ENCODE measurements at places on chromosomes 1 and 21.

DNA sequence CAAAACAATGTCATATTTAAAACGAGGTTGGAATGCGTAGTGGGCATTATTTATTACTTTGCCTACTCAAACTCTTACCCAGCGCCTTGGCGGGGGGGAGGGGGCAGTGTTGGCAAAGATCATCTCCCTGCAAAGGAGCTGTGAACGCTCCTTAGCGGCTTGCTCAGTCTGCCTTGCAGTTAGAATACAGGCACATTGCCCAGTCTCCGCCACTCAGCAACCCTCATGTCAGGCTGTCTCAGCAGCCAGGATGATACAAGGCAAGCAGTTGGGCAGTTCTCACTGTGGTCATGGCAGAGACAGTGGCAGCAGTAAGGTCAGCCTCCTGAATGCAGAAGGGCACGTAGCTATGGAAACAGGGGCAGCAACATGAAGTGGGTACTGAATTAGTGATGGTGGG lies 170.4 kb upstream of the KCNK2 start:
- DNase-seq: no peak

DNA sequence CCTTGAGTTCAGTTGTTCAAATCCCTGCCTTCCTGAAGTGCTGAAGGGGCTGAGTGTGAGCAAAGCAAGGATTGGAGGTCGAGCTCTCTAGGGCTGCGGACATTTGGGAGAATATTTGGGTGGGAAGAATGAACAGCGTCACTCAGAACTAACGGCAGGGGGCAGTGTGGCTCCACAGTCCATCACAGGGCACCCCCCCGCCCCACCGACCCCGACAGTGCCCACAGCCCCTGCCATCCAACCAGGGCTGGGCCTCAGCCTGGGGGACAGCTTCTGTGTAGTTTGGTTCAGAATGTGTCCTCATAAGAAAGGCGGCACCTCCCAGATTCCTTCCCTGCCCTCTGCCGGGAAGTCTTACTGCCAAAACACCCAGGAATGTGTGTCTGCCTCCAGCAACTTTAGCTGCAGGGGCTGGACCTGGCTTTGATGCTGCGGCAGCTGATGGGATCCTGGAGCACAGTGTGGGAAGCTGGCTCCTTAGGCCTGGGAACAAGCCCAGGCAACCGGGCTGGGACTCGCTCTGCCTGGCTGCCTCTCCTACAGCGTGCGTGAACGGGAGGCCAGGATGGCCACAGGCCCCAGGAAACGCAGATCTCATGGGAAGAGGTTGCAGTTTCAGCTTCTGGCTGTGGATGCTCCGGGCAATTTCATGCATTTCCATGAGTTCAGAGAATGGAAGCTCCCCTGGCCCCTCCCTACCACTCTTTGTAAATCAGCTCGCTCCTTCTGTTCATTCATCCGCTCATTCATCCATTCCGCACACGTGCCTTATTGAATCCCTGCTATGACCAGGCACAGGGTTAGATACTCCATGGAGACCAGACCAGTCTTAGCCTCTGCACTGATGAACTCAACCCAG lies 104.9 kb upstream of the TMPRSS2 start:
- DNase-seq: peak; percentile 98

DNA sequence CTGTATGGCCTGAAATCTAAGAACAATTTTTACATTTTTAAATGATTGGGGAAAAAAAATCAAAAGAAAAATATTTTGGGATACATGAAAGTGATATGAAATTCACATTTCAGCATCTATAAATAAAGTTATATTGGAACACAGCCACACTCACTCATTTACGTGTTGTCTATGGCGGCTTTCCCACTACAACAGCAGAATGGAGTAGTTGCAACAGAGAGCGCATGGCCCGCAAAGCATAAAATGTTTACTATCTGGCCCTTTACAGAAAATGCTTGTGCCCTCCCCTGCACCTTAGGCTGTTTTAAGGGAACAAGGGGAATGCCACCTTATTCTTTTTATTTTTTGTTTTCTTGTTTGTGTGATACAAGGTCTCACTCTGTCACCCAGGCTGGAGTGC lies 3.5 kb downstream of the KLHDC8A start:
- DNase-seq: no peak

DNA sequence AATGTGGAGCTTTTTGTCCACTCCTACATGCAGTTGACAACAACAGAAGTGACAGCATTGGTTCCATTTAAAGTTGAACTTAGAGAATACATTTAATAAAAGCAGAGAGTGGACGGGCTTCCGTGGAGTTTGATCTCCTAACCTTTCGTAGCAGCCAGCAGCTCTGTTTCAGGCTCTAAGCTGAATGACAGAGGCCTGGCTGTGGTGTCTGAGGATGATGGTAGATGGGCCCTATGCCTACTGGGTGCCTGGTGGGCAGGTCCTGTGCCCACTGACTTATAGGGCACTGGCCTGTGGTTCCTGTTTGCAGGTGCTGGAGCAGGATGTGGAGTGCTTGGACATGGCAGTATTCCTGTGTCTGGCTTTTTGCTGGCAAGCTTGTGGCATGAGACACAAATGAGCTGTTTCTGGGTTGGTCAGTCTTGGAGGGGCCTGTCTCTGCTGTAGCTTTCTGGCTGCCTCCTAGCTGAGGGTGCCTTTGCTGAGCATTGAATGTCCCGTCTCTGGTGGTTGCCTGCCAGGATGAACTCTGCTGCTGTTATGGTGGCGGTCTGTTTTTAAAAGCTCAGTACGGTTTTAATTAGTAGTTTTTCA lies 54.6 kb downstream of the PRDM2 start:
- DNase-seq: no peak

- no peak for DNase-seq
These were observed 171.2 kb upstream of the PTGFR start for GRCh38 chr1:78319603-78320002.

DNA sequence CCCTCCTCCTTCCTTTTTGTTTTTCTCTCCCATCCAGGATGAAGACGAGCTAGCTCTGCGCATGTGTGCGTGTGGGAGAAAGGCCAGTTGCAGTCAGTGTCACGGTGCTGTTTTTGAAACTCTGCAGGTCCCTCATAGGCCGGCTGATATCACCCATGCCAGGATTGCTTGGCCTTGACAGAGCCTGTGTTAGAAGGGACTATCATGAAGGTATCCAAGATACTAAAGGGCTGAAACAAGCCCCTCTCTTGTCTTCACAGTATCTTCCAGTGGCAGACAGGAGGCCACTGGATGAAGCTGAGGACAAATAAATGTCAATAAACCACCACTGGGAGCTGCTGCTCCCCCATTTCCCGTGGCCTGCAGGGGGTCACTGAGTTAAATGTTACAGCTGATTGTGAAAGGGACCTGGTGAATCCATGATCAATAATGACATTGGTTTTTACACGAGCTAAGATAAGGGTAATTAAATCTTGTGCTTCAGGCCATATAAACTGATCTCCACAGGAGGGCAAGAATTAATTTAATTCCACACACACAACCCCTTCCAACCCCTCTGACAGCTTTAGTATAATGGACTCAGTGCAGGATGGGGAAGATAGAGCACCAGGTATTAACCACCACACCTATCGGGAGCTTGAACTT lies 64.6 kb upstream of the TARBP1 start:
- no peak for DNase-seq

DNA sequence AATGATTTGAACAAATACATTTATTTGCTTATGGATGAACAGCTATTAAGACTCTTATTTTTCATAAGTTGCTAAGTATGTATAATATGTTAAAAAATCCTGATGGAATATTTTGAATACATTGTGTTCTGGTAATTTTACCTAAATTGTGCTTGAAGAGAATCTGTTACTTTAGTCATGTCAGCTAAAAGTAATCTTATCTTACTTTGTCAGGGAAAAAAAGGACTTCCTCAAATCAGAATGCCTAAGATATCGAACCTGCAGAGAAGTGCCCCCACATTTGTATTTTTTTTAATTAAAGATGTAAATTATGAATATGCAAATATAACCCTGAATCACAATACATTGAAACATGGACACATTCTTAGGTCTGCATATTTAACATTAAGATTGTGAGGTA lies 1331.7 kb downstream of the MRPL39 start:
- no peak for DNase-seq

GRCh38 chr1:150161747-150162581 lies 12.2 kb downstream of the PLEKHO1 start:
- peak; percentile 24 for DNase-seq

DNA sequence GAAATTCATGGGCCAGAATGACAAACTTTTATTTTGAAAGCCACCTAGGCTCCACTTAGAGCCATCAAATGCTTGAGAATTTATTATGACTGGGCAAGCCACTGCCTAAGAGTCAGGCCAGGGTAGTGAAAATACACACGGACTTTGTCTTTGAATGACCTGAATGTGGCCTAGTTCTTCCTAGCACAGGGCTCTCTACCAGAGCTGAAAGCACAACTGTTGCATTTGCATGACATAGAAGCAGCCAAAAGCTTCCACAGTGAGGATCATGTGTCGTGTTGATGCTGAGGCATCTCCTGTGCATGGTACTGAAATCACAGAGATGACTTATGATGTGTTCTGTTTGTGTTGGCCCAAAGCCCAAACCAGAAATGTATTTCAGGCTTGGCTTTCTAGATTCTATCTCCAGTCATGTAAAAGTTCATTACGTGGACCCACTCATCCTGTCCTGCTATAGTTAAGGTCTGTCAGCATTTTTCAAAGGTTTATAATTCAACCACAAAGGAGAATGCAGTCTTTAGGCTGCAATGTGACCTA lies 164.0 kb upstream of the UBE2U start:
- DNase-seq: peak; percentile 98

DNA sequence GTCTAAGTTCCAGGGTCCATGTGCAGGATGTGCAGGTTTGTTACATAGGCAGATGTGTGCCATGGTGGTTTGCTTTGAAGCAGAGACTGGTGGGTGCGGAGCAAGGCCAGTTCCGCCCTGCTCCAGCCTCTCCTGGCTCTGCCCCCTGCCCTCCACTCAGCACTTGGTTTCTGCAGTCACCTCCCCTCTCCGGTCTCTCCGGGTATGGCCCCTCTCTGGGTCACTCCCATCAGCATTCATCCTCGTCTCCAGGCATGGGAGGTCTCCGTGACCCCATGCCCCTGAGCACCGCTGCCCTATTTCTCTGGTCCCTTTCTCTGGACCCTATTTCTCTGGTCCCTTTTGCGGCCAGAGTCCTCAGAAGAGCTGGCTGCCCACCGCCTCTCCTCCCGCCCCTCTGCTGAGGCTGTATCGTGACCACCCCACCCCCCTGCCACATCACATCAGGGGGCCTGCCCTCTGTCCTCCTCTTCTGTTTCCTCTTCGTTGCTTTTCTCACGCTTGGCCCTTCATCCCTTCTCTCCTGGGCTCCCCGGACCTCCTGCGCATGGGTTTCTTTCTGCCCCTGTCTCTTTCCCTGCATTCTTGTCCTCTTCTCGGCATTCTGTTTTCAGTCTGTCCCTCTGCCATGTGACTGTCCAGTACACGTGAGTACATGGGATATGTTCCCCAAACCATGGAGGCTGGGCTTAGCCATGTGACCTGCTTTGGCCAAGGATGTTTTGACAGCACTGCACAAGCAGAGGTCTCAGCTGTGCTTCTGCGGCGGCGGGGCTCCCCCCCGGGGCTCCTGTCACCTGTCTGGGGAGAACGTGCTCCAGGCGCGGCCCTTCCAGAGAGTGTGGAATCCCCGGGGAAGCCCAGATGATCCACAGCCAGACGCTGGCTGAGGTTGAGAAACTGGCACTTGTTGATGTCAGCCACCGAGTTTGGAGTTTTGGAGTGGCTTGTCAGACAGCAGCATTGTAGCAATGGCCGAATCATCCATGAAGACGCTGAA lies 54.4 kb upstream of the C1orf174 start:
- DNase-seq: no peak

All from MCF 10A (cell line).